ENCODE measurements at places on chromosomes 3 and 15.

- DNase-seq: no peak
Observed at GRCh38 chr15:36334059-36334458, 245.4 kb upstream of the CDIN1 start.

DNA sequence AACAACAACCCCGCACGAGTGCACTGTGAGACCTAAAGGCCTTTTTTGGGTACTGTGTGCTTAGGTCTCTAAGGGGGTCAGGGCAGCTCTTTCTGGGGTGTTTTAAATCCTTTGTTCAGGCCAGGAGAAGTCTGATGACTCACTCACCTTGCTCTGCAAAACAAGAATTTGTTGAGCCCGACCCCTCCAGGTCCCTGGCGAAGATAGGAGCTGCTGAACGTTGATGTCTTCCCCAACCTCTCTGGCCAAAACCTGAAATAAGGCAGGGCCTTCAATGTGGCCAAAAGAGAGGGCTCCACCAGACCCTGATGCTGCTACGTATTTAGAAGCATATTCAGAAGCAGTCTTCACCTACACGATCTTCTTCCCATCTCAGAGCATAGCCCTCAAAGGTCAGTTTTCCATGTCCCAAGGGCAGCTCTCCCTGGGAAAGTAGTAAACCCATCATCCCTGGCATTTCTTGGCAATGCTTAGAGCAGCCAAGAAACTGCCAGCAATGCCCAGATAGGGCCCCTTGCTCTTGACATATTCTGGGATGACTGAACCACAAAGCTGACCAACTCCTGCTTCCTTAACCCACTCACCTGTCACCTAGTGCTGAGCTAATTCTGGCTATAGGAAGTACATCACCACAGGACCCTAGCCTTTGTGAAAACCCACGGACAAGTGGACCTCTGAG lies 27.1 kb downstream of the CCDC13 start:
- no peak for DNase-seq

DNA sequence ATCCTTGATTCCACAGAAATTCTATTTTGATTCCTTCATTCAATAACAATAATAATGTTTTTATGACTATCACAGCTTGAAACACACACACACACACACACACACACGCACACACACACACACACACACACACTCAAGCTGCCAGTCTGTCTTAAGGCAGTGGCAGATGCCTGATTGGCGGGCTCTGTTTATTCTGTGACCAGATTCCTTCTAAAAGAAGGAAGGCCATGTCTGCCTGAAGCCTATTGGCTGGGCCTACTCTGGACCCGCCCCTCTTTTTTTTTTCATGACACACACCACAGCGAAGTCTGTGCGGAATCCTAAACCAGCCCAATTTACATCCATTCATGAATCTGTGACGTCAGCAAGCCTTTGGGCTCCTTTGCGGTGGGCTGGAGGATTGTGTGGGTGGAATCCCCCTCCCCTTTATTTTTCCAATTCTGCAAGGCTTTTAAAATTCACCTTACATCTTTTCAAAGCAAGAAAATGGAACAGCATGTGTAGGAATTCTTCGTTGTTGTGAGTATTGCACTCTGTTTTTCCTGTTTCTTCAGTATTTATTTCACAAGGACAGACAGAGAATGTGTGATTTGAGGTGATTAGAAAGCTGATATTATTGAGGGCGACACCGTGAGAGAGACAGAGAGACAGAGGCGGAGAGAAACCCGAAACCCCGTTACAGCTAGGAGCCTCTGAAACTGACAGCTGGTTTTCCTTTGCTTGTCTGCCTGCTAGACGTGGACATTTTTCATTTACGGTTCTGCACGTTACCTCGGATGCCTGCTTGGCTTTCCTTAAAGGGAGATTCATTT lies at the start of gene MAP3K13:
Gene MAP3K13, plus strand, starts transcription at position 287 of the 812 bp plus-strand sequence. CDS start 65,446 bp downstream, outside the sequence.
- peak; percentile 1 for DNase-seq

DNA sequence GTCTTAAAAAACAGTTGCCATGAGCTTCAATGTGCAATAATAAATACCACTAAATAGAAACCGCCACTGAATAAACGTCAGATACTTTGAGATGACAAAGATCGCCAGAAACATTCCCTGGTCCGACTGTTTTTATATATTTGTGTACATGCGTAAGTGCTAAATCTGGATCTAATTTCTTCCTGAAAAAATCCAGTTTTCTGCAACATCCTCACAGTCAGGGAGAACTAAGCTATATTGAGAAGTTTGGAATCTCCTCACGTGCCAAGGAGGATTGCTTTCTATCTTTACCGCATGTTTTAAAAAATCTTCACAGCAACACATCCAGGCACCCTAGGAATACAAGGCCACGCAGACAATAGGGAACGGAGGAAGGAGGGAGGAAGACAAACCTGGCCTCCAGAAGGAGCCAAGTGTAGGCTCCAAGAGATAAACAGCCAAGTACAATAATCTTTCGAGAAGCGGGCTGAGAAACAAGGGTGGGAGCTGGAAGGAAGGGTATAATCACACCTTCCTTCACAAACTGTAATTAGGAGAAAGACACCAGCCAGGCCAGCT lies 5.7 kb downstream of the VGLL4 start:
- no peak for DNase-seq

GRCh38 chr15:73746261-73746660 lies 6.9 kb downstream of the INSYN1 start:
- DNase-seq: no peak

- DNase-seq: no peak
Observed at GRCh38 chr3:120102674-120103073, 8.4 kb upstream of the GSK3B start.

GRCh38 chr3:57163751-57164150 lies 1.4 kb downstream of the IL17RD start:
- no peak for DNase-seq

- DNase-seq: peak; percentile 37
Observed at GRCh38 chr15:72117486-72118016, 399 bp downstream of the MYO9A start.

DNA sequence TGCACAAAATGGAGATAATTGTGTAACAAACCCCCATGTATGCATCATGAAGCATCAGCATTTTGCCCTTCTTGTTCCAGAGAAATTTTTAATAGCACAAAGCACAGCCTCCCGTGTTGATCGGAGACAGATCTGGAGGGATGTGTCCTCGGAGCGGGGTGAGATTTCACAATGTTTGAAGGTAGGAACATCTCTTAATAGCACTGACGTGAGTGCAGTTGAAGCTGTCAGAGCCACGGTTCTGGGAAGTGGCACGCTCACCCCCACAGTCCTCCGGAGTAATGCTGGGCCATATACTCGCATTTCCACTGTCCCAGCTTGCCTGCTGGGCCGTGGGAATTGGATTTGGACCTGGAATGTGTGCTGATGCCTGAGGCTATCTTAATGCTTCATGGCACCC lies 24.1 kb downstream of the ARPP21 start:
- DNase-seq: no peak

DNA sequence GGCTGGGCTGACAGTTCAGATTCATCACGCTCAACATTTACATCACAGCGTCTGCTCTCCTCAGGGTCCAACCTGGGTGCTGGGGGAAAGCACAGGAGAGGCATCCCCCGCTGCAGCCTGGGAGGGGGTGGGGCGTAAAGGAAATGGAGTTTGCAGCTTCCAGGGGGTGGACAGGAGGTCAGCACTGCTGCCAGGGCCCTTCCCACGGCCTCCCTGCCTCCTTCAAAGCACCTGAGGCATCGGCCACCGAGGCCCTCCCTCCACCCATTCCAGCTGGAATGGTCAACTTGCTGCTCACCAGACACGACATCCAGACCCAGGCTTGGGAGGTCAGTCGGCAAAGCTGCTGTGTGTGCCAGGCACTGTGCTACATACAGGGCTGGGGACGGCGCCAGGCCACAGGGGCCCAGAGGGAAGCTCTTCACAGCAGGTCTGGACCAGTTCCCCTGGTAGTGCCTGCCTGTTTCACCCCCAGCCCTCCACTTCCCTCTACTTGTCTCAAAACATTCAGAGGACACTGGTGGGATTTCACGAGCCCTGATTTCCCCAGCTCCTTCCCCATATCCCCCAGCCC lies 120.7 kb downstream of the ANP32A start:
- DNase-seq: no peak

All from stimulated activated CD4-positive, alpha-beta T cell treated with anti-CD3 and anti-CD28 coated beads, Interleukin-2, amount 100 ng/mL, for 4 hours (primary cell).